Renal pelvis (tissue), 12 donors: ENCODE measurements at places on chromosomes 5 and 9.

DNA sequence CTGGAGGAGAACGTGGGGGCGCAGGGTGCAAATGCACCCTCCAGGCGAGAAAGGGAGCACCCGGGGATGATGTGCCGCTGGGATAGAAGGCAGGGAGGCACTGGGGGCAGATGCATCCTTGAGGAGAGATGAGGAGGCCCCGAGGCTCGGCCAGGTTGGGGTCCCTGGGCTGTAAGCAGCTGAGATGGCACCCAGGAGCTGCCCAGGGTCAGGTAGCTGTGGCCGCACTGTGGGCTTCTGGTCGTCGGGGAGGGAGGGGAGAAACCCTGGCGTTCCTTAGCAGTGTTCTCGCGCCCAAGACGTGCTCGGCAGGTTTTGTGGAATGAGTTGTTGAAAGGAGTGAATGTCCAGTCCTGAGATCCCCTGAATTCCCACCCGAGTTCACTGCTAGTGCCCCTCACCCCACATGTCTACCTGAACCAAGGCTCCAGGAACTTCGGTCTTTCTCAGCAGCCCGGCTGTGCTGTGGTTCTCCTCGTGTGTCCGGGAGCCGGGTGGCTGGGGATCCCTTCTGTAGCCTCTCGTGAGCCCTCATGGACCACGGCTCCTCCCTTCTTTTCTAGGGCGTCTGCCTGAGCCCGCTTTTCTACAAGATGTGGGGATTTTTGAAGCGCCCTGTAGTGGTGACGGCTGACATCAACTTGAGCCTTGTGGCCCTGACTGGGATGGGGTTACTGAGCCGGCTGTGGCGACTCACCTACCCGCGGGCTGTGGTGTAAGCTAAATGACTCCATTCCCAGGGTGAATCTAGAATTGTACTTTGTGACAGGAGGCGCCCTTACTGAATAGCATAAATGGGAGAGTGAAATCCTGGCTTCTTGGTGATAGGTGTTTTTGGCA, 1.1 kb downstream of the POMT1 start:
- no peak for DNase-seq

DNA sequence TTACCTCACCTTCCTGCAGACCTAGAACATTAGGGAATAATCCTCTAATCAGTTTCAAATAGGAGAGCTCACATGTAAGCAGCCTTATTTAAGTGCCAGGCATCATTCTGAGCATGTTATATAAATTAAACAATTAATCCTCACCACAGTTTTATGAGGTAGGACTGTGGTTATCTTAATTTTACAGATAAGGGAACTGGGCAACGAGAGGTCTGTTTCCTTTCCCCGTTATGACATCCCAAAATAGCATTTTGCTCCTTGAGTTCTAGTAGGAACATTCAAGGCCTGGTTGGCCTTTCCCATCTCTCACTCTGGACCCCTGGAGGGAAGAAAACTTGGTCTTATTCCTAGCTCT, 19.1 kb upstream of the IFNB1 start:
- DNase-seq = no peak

DNA sequence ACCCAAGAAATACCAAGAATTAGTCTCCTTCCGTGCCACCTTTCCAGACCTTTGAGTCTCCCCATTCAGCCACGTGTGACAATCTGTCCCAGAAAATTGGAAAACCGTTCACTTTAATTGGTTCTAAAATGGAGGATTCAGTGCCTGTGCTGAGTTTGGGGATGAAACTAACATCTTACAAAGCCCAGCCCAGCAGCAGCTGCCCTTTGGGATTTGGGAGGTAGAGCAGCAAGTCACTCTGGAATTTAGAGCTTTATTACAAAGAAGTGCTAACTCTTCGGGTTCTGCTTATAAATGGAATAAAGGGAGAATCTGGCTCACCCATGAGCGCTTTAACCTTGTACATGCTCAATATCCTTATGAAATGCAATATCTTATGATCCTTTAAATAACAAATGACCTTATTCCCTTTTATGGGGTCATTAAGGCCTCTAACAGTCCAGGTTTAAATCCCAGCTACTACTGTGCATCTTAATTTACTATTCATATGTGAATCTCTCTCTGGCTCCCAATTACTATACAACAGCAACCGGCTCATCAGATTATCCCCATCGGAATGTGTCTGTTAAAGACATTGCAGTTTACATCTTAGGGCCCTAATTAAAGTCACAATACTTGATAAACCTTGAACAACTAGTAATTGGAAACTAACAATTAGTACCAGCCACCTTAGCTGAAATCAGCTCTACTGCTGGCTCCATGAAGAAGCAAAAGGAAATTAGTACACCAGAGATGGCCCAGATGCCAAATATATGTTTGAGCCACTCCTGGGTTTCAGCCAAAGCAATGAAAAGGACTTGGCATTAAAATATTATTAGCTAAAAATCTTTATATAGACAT, 271.8 kb upstream of the SMARCA2 start:
- DNase-seq = no peak

- DNase-seq = peak; percentile 31
These were observed 988 bp downstream of the SHISAL2B start for GRCh38 chr5:64691291-64691690.
